GM18507 (cell line): ENCODE measurements at places on chromosomes 4 and X.

DNA sequence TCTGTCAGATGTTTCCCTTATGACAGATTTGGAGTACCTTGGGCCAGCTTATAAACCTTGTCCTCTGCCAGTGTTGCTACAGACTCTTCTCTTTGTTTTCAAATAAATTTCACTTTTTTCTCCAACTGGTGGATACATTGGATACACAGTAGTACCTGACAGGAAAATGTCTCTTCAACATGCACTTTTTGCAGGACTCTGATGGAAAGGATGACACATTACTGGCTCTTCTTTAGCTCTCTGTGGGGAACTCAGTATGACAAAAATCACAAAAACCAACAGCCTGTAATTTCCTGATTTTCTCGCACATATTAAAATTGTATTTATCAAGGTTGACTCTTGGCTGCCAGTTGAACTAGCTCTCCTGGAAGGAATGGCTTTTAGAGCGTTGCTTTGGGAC is 61.3 kb upstream of the GIMD1 start:
- no peak for DNase-seq

DNA sequence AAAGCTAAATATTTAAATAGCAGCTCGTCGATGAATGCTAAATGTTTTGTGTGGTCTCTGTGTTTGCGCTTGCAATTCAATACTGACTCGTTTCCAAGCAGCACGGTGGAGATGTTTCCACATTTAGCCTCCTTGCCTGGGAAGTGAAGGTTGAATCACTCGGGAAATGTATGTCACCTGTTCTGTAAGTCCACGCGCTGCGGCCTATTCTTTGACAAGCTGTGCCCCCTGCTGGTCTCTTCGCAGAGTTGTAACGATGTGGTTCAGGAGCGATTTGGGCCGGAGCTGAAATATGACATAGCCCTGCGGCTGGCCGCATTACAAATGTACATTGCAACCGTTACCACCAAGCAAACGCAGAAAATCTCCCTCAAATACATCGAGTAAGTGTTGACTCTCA is 89.6 kb upstream of the PRPS2 start:
- DNase-seq: peak; percentile 12

DNA sequence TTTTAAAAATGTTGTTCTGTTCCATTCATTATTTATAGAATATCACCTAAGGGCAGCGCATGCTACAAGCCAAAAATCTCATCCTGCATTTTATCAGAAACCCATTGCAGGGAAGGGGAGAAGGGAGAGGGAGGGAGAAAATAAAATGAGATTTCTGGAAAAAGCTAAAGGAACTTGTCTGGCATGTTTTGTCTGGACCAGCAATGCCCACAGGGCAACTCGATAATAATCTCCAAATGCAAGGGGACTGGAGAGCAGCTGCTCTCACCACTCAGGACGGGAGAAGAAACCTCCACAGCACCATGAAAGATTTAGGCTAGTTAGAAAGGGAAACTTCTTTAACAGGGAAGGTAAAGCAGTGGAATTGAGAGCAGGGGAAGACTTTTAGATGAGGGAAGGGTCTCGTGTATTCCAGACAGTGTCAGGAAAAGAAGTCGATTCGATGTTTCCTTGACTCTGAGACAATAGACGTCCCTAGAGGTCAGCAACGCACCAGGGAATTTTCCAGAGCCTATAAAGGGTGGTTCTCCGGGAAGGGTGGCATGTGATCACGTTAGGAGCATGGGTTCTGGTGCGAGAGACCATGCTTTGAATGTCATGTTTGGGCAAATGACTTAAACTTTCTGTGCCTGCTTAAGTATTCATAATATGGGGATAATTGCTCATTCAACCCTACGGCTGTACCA is 132.2 kb upstream of the NDP start:
- DNase-seq: no peak

DNA sequence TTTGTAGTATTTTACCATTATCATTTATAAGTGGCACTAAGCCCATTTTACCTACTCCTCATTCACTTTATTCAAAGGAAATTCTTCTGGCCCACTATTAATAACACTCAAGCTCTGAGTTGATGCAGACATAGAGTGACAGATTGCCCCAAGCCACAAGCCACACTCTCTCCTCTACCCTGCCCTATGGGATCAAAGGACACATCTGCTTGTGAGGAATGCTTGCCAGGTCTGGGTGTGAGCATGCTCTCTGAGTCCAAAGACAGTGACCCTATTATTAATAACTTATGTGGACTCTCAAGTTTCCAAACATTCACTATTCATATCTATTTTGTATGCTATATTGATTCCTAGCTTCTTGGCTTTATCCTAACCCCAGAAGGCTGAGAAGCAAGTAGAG is 18.5 kb downstream of the ETNPPL start:
- DNase-seq: no peak

GRCh38 chr4:168765726-168766125 is 244.3 kb downstream of the CBR4 start:
- no peak for DNase-seq

DNA sequence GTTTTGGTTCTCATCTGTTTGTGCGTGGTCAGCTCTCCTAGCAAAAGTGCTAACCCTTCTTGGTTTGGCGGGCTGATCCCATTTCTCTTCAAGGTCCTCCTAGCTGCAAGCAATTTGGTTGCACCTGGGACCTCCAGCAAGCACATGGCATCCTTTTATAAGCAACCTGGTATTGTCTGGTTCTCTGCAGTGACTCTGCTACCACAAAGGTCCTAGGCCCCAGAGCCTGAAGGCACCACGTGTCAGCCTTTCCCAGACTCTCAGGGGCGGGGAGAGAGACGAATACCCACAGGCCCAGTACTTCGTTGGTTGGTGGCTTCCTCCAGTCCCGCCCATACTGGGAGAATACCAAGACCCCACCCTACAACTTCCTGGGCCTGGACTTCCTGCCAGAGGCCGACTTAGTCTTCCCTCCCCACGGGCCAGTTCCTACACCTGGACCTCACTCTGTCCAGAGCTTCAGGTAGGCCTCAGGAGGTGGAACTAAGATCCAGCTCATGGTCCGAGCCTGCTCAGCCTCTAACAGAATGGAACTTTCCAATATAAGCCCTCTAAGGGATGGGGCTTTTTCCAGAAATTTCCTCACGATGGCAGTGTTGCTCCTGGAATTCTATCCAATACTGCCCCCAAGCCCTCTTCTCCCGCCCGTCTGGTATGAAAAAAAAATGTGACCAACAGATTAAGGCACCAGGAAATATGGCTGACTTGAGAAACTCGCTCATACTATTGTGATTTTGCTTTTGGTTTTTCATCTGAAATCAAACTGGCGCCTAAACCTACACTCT is 192.5 kb upstream of the STK26 start:
- DNase-seq: no peak

DNA sequence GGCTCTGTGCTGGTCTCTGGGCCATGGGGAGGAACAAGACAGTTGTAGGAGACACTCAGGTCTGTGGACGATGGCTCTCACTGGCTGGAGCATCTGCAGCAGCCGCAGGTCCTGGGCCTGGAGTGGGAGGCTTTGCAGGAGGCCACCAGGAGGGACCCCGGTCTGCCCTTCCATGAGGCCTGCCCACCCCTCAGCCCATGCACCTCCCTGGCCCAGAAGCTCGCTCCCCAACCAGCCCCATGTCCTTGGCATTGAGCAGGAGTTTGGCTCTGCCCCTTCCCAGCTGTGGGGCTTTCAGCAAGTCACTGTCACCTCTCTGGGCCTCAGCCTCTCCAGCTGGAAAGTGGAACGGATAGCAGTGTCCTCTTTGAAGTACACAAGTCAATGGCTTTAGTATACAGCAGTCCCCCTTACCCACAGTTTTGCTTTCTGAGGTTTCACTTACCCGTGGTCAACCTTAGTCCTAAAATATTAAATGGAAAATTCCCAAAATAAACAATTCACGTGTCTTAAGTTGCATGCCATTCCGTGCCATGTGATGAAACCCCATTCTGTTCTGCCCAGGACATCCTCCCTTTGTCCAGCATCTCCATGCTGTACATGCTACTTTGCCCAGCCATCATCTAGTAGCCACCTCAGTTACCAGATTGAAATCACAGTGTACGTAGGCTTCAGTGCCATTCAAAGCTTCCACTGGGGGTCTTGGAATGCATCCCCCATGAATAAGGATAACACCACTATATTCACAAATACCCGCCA is 104.0 kb downstream of the CPZ start:
- no peak for DNase-seq

DNA sequence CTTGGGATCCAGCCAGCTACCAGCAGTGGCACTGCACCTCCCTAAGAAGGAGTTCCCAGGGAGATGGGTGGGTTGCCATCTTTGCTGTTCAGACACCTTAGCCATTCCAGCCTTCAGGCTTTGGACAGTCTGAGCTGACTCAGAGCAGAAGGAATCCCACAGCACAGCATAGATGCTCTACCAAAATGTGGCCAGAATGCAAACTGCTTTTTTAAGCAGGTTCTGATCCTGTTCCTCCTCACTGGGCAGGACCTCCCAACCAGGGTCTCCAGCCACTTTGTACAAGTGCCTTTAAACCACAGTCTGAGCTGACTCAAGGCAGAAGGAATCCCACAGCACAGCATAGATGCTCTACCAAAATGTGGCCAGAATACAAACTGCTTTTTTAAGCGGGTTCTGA is 209.0 kb downstream of the NPNT start:
- DNase-seq: no peak

DNA sequence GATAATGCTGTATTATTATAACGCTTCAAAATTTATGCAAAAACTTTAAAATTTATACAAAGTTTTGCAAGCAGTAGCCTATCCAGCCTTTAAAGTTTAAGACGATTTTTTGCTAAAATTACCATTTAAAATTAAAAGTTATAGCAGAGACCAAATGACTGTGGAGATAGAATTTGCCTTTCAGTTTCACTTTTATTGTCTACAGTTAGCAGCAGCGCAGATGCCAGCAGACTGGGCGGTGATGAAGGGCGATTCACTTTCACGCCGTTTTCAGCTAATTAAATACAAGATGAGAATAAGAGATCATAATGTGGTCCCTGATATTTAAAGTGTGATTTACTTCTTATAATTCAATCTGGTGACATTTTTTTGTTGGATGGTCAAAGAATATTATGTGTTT is 1381.5 kb upstream of the ADGRL3 start:
- no peak for DNase-seq

DNA sequence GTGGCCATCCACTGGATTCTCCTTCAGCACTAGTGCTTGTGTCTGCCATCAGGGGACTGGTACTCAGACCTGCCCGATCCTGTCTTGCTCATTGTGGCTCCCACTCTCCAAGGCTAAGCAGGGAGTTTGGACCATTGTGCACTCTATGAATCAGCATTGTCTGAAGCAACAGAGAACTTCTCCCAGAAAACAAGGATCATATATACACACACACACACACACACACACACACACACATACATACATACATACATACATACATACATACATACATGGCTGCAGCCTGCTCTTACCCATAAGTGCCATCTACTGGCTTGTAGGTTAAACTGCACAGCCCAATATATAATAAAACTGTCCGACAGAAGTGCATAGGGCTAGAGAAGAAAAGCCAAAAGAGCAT is 345.3 kb upstream of the LCORL start:
- DNase-seq: no peak

GRCh38 chrX:108610141-108610540 is 126.2 kb downstream of the IRS4 start:
- no peak for DNase-seq

DNA sequence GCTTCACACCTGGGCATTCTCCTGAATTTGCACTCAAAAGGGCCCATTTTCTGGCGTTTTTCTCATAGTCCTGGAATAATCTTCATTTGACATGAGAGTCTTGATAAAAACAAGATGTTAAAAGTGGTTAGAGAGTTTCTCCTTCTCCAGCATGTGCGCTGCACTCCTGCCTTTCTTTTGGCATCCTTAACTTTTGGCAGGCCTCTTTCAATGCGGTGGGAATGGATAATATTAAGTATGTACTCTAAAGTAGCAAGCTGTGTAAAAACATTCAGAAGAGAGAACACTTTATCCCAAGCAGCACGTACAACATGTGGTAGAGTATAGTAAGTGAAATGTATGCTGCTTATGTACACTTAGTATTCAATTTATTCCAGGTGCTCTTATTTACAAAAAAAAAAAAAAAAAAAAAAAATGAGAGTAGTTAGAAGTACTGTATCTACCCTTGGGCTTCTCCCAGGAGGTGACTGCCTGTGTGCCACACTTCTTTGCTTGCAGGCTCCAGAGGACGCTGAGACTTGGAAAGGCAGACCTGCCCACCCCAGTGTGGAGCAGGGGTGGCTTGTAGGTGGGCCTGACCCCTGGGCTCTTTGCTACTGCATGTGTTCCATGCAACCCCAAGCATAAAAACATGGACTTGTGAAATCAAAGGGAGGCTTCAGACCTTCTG is 3.9 kb downstream of the FGF2 start:
- DNase-seq: no peak

DNA sequence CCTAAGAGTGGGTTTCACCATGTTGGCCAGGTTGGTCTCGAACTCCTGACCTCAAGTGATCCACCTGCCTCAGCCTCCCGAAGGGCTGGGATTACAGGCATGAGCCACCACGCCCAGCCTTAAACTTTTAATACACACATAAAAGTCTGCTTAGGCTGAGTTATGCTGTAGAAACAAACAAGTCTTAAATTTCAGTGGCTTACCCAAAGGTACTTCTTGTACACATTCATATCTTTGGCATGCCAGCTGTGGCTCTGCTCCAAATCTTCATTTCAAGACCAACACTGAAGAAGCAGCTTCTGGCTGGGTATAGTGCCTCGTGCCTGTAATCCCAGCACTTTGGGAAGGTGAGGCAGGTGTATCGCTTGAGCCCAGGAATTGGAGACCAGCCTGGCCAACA is 80.3 kb downstream of the PPEF2 start:
- DNase-seq: no peak

DNA sequence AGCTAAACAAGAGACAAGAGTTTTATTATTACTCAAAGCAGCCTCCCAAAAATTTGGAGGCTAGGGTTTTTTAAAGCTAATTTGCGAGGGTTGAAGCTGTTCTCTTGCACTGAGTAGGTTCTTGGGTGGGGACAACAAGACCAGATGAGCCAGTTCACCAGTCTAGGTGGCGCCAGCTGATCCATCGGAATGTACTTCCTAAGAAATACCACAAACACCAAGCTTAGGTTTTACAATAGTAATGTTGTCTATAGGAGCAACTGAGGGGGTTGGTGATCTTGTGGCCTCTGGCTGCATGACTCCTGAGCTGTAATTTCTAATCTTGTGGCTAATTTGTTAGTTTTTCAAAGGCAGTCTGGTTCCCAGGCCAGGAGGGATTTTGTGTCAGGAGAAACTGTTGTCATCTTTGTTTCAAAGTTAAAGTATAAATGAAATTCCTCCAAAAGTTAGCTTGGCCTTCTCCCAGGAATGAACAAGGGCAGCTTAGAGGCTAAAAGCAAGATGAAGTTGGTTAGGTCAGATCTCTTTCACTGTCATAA is 130.6 kb downstream of the SLC7A11 start:
- DNase-seq: no peak

- no peak for DNase-seq
Measured at GRCh38 chr4:28913466-28913865, 1806.7 kb upstream of the PCDH7 start.
